SJSA1 (cell line): ENCODE measurements at places on chromosomes 11 and 22.

DNA sequence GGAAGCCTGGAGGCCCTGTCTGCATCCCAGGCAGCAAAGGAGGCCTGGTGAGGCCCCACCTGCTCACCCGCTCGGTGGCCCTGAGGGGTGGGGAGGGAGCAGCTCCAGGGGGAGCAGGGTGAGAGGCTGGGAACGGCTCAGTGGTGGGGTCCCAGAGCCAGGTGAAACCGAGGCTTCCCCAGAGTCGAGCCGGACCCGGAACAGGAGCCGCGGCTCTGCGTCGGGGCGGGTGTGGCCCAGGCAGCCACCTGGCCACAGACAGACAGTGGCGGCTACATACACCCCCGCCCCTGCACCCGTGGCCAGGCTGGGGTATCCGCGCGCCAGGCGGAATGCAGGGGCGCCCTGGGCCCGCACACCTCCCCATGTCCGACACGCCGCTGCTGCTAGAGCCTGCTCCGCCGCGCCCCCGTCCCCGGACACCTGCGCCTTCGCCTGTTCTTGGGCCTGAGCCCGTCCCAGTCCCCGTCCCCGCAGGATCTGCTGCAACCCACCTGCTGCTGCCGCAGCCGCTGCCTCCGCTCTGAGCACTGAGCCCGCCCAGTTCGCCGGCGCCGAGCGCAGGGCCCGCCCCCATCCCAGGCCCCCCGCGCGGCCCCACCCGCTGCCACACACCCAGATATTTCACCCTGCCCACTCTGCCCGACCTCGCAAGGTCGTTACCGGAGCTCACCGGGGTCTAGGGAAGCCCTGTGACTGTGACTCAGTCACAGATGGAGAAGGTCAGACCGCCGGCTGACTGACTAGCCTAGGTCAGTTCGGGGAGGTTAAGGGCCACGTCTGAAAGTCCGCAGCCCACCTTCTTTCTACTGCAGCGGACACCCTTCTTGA, at the start of gene SLC7A4:
Gene SLC7A4 (minus strand): TSS at position 525 of the 831 bp plus-strand sequence. CDS start 749 bp downstream, outside the sequence.
- peaks cover 2% of the 10 kb centered on the region; the same call in 1 of the 2 replicates for H3K4me1 ChIP-seq
- H3K36me3 ChIP-seq, result no peaks in the 10 kb centered on the region
- H3K27ac ChIP-seq, result no peak within 1 kb of the TSS

DNA sequence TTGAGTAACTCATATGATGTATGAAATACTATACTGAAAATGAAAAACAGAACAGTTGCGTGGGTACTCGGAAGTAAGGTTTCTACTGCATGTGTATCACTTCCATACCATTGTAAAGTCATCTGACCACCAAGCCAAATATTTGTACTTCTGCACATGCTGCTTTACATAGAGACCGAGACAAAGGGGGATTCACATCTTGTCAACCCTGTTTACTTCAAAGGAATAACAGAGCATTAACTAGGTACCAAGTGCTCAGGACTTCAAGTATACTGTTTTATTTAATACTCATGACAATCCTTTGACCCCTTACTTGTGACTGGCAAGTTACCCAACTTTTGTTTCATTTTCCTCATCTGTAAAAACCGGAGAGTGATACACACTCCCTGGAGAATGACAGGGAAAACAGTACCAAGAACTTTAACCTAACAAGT, 9.9 kb downstream of the MAPK1 start:
- DNase-seq, result no peak
- no peaks in the 10 kb centered on the region; the same call in 1 of the 2 replicates for H3K36me3 ChIP-seq
- no peak overlapping the region for H3K27ac ChIP-seq
- no peak overlapping the region for H3K4me3 ChIP-seq
- no peaks in the 10 kb centered on the region for H3K27me3 ChIP-seq

- H3K27ac ChIP-seq, result no peak overlapping the region
- peaks cover 20% of the 10 kb centered on the region for H3K4me1 ChIP-seq
- H3K27me3 ChIP-seq, result no peaks in the 10 kb centered on the region
- no peak for DNase-seq
Measured at GRCh38 chr11:109036011-109036410, 371.1 kb downstream of the DDX10 start.

- H3K27ac ChIP-seq, result no peak overlapping the region
- H3K27me3 ChIP-seq, result peaks cover 1% of the 10 kb centered on the region; the same call in 1 of the 2 replicates
- H3K4me1 ChIP-seq, result peaks cover 13% of the 10 kb centered on the region; the same call in 1 of the 2 replicates
- no peaks in the 10 kb centered on the region for H3K36me3 ChIP-seq
- DNase-seq, result no peak
Measured at GRCh38 chr22:46460857-46461256, 76.6 kb downstream of the CELSR1 start.

DNA sequence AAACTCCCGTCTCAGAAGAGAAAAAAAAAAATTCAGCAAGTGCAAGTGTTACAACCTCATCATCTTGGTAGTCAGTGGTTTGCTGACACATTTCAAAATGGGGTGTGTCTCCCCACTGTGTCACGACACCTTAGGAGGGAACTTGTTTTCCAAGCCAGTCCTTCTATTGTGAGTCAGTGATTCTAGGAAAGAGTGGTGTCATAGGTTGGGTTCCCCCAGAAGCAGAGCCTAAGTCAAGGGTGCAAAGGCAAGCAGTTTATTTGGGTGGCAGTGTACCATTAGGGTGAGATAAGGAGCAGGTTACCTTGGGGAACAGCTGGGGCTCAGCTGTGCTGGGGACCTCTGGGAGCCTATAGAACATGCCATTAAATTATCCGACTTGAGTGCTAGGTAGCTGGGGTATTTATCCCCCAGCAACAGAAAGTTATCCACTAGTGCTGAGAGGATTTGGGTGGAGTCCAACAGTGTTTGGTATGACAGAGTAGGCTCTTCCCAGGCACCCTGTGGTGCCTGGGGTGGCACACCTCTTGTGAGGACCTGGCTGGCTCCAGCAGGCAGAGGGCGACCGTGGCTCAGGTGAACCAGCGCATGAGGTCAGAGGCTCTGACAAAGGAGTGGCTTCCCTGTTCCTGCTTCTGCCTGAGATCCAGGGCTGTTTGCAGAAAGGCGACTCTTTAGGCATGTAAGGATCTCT, 41.7 kb downstream of the KIAA1671 start:
- no peaks in the 10 kb centered on the region for H3K36me3 ChIP-seq
- no peak overlapping the region for H3K4me3 ChIP-seq
- no peak overlapping the region for H3K27ac ChIP-seq
- DNase-seq, result no peak
- H3K27me3 ChIP-seq, result no peaks in the 10 kb centered on the region
- peaks cover 41% of the 10 kb centered on the region for H3K4me1 ChIP-seq

GRCh38 chr11:82398300-82398815, 335.3 kb downstream of the FAM181B start:
- no peaks in the 10 kb centered on the region for H3K36me3 ChIP-seq
- no peaks in the 10 kb centered on the region for H3K27me3 ChIP-seq

DNA sequence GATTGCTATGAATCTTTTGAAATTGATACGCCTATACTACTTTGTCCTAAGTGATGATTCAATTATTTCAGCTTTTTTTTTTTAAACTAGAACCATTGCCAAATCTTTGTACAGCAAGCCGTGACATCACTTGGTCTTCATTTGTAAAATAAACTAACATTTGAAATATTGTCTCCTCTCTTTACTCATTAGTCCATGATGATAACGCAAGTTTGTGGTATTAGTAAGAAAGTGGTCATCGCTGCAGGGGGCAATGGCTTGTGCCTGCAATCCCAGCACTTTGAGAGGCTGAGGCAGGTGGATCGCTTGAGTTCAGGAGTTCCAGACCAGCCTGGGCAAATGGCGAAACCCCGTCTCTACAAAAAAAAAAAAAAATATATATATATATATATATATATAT, 12.9 kb upstream of the ARHGAP42 start:
- peaks cover 24% of the 10 kb centered on the region for H3K4me1 ChIP-seq
- no peaks in the 10 kb centered on the region for H3K36me3 ChIP-seq
- no peak for DNase-seq
- H3K27me3 ChIP-seq, result no peaks in the 10 kb centered on the region
- no peak overlapping the region for H3K4me3 ChIP-seq
- H3K27ac ChIP-seq, result no peak overlapping the region

GRCh38 chr11:29485641-29486040, 531.2 kb downstream of the KCNA4 start:
- H3K4me3 ChIP-seq, result no peak overlapping the region
- no peak for DNase-seq
- 0 out of 2 replicates have a peak, but pooled peaks cover 3% of the 10 kb centered on the region for H3K27me3 ChIP-seq
- H3K27ac ChIP-seq, result no peak overlapping the region
- H3K4me1 ChIP-seq, result no peaks in the 10 kb centered on the region

GRCh38 chr11:84909740-84910139, 717.4 kb downstream of the DLG2 start:
- no peak for DNase-seq
- H3K27ac ChIP-seq, result no peak overlapping the region
- H3K4me1 ChIP-seq, result no peaks in the 10 kb centered on the region
- H3K27me3 ChIP-seq, result no peaks in the 10 kb centered on the region
- no peaks in the 10 kb centered on the region for H3K36me3 ChIP-seq

- no peak overlapping the region for H3K4me3 ChIP-seq
- H3K27me3 ChIP-seq, result peaks cover 39% of the 10 kb centered on the region
- DNase-seq, result no peak
- no peak overlapping the region for H3K27ac ChIP-seq
- H3K4me1 ChIP-seq, result no peaks in the 10 kb centered on the region
Measured at GRCh38 chr22:37098976-37099591, 10.4 kb downstream of the TMPRSS6 start.

- H3K4me3 ChIP-seq, result no peak overlapping the region
- H3K36me3 ChIP-seq, result peaks cover 71% of the 10 kb centered on the region
- H3K27ac ChIP-seq, result no peak overlapping the region
- no peak for DNase-seq
- H3K4me1 ChIP-seq, result 0 out of 2 replicates have a peak, but pooled peaks cover 1% of the 10 kb centered on the region
- H3K27me3 ChIP-seq, result no peaks in the 10 kb centered on the region
Measured at GRCh38 chr11:2691991-2692875, 7.6 kb downstream of the KCNQ1OT1 start.

- no peaks in the 10 kb centered on the region for H3K36me3 ChIP-seq
- H3K4me3 ChIP-seq, result no peak overlapping the region
- DNase-seq, result no peak
Measured at GRCh38 chr11:128409476-128409875, 177.9 kb downstream of the ETS1 start.

GRCh38 chr11:15944460-15944859, 411.9 kb downstream of the SOX6 start:
- H3K27ac ChIP-seq, result no peak overlapping the region
- H3K4me1 ChIP-seq, result no peaks in the 10 kb centered on the region
- no peaks in the 10 kb centered on the region for H3K36me3 ChIP-seq
- DNase-seq, result peak; percentile 25
- H3K4me3 ChIP-seq, result no peak overlapping the region
- no peaks in the 10 kb centered on the region for H3K27me3 ChIP-seq

DNA sequence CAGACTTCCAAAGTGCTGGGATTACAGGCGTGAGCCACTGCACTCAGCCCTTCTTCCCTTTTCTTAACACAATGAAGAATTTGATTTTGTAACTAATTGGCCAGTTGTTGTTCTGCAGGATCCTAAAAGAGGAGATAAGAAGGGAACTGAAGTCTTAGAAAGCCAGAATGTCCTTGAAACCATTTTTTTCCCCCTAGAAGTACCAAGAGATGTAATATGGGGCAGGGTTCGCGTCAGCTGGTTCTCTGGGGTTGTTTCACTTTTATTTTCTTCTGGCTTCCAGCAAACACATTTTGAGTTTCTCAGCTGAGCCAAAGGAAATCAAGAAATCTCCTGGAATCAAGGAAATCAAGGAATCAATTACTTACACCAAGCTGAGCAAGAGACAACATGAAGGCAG, 7.6 kb upstream of the NUCB2 start:
- H3K27ac ChIP-seq, result no peak overlapping the region
- DNase-seq, result no peak
- H3K4me1 ChIP-seq, result no peaks in the 10 kb centered on the region
- H3K4me3 ChIP-seq, result no peak overlapping the region
- H3K27me3 ChIP-seq, result no peaks in the 10 kb centered on the region
- H3K36me3 ChIP-seq, result no peaks in the 10 kb centered on the region

DNA sequence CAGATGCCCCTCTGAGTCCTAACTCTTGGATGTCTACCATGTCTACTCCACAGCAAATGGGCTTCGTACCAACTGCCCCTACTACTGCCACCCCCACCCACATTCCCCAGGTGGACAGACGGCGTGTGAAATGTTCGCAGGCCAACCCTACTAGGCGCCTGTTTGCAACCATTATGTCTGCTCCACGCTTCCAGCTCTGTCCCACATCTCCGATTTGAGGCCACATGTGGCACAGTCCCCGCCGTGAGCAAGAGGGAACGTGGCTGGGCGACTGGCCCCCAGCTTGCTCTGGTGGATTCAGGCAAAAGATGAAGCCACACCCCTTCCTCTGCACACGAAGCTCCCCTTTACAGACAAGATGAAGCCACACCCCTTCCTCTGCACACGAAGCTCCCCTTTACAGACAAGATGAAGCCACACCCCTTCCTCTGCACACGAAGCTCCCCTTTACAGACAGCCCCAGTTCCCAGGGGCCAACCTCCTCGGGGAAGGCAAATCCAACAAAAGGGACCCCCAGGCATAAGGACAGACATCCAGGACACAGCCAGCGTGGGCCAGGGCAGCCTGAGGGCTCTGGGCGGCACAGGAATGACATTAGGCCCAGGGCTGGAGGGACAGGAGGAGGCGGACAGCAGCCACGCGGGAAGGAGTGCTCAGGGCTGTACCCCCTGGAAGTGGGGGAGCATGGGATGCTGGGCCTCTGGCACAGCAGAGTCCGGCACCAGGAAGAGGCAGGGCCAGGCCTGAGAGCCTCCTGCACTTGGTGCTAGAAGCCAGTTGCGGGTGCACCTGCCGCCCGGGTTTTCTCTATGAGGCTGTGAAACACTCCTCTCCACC, 106.2 kb downstream of the SHANK2 start:
- no peaks in the 10 kb centered on the region for H3K27me3 ChIP-seq
- no peak overlapping the region for H3K4me3 ChIP-seq
- H3K36me3 ChIP-seq, result no peaks in the 10 kb centered on the region
- no peak for DNase-seq
- no peaks in the 10 kb centered on the region for H3K4me1 ChIP-seq
- no peak overlapping the region for H3K27ac ChIP-seq

GRCh38 chr22:17264321-17265052, 45.3 kb upstream of the ADA2 start:
- no peak overlapping the region for H3K4me3 ChIP-seq
- no peak overlapping the region for H3K27ac ChIP-seq
- DNase-seq, result no peak
- no peaks in the 10 kb centered on the region; the same call in 1 of the 2 replicates for H3K27me3 ChIP-seq
- H3K36me3 ChIP-seq, result no peaks in the 10 kb centered on the region

GRCh38 chr11:13692172-13692571, 23.7 kb downstream of the FAR1 start:
- DNase-seq, result no peak
- no peak overlapping the region for H3K27ac ChIP-seq
- no peaks in the 10 kb centered on the region for H3K27me3 ChIP-seq
- no peak overlapping the region for H3K4me3 ChIP-seq
- no peaks in the 10 kb centered on the region for H3K4me1 ChIP-seq

DNA sequence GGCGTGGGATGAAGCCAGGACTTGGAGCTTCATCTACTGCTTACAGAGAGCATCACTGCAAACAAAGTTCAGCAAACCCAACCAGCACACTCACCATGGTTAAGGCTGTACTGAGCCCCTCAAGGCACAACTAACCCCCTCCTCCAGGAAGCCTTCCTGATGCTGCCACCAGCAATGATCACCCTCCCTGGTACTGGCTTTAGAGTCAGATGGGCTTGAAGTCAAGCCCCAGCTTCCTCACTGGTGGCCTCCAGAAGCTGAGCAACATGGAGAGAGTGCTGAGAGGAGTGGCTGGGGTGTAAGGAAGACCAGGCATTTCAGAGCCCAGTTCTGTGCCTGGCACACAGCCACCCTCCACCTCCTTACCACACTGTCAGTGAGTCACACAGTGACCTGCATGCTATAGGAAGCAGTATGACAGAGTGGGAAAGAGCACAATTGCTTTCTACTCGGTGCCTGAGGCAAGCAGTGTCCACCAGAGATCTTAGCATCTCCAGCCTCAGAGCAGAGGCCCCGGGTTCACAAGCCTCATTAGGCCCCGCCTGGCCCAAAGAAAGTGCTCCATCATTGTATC, 24.7 kb upstream of the BAIAP2L2 start:
- DNase-seq, result peak; percentile 74
- no peak overlapping the region for H3K4me3 ChIP-seq
- peaks cover 18% of the 10 kb centered on the region for H3K4me1 ChIP-seq
